ENCODE measurements at places on chromosomes 3 and 15.

- DNase-seq, result no peak
Measured at GRCh38 chr3:25246913-25247312, 181.2 kb upstream of the RARB start.

DNA sequence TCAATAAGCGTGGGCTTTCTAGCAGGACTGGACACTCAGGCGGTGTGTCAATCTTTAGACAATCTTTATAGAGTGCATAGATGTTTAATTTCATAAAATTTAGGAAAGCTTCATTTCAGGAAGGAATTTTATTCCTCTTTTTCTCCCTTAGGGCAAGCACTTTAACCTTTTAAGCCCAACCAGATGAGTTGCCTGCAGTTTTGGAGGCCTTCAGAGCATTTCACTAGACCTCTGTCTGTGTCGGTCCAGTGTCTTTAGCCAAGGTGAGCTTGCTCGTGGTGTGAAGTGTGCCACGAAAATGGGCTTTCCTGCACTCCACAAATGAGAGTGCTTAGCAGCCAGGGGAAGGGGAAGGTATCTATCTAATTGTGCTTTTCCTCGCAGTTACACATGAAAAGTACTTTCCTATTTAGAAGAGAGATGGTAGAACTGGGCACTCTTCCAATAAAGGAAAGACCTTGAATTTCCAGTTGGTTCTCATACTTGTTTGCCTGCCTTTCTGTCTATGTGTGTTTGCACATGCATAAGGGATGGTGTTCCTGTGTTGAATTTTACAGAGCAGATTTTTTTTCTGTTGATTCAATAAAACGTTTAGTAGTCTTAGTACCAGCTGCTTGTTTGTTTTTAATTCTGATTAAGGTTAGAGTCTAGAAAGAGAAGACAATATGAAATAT is 53.6 kb downstream of the FEZF2 start:
- DNase-seq, result no peak

DNA sequence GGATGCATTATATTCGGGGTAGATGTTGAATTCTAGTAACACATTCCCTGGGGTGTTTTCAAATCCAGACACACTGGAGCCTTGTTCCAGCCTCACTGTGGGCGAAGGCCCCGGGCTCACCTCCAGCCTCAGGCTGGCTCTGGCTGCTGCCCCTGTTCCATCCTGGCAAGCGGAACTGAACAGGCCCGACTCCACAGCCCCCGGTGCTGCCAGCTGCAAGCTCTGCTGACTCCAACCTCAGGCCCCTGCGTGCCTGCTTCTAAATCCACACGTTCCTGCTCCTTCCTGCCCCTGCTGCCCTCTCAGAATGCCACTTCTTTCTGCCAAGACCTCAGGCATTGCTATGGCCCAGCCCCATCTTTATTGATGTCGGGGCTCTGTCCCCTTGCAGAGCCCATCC is 90.6 kb downstream of the LIPC start:
- DNase-seq, result no peak

GRCh38 chr15:98043160-98044014 is 82.9 kb downstream of the ARRDC4 start:
- no peak for DNase-seq

GRCh38 chr3:108661699-108662098 is 72.2 kb downstream of the DZIP3 start:
- DNase-seq, result no peak

DNA sequence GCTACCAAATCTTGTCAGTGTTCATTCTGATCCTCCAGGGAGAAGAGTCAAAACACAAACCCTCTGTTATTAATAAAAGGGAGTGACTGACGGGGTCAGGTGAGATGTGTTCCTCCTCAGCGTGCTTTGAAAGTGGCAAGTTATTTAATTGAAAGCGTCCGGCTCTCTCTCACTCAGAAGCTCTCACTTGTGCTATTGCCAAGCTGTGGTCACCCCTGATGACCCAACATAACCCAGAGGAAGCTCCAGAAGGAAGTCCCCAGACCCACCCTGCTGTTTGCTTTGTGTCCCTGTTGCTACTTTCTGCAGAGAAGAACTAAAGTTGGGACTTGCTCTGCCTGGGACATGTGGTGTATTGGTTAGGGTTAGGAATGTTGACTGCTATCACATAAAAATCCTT is 235.6 kb downstream of the EDEM1 start:
- no peak for DNase-seq

- DNase-seq, result no peak
Measured at GRCh38 chr3:180321534-180321933, 280.4 kb upstream of the TTC14 start.

- DNase-seq, result no peak
Measured at GRCh38 chr3:30314757-30315325, 291.6 kb upstream of the TGFBR2 start.

DNA sequence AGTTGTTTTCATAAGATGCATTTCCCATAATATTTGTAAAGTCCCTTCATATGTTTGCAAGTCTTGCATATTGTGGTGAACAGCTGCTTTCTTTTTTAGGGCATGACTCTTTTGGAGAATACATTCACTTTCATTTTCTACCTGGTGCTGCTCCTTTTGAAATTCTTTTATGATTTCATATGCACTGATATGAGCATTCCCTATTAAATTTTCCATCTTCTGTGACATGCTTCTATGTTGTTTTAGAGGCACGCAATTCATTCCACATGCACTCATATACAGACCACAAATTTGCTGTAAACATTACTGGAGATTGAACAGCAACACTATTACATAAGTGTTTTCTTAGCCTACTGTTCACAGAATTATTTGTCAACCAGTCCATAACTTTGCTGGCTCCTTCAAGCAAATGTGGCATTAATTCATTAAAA is 92.8 kb upstream of the TNFSF10 start:
- DNase-seq, result no peak

DNA sequence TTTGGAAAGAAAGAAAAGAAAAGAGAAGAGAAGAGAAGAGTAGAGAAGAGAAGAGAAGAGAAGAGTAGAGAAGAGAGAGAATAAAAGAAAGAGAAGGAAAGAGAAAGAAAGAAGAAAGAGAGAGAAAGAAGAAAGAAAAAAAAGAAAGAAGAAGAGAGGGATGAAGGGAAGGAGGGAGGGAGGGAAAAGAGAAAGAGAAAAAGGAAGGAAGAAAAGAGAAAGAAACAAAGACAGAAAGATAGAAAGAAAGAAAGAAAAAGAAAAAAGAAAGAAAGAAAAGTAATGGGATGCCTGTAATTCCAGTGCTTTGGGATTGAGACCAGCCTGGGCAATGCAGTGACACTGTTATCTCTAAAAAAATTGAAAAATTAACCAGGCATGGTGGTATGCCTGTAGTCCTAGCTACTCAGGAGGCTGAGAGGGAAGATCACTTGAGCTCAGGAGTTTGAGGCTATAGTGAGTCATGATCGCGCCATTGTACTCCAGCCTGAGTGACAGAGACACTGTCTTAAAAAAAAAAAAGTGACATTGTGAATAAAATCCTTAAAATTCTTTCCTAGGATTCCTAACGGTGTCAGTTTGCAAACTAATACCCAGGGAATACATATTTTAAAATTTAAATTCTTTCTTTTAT is 1.7 kb downstream of the RASL12 start:
- no peak for DNase-seq

DNA sequence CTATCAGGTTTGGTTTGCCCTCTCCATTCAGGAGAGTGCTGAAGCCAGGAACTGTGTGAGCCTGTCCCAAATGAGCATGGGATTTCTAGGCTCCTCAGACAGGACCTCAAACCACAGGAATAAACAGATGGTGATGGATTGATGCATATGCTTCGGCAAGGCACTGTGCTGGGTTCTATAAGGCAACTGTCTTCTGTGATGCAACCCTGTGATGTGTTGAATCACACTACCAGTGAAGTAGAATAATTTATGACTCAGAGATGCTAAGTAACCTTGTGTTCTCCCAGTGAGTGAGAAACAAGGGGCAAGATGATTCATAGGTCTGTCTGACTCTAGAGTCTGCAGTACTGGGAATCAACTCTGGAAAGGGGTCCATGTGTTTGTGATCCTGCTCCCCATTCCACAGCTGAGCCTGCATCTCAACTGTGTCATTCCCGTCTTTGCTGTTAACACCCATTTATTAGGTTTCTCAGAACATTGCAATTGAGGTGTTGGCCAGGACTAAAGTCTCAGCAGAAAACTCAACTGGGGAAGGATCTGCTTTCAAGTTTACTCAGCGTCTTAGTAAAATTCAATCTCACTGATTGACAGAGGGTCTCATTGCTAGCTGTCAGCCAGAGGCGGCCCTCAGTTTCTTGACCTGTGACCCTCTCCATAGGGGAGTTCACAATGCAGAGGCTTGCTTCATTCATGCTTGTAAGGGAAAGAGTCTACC is 510.1 kb upstream of the CFAP20DC start:
- no peak for DNase-seq

GRCh38 chr3:12750223-12750622 is 8.8 kb downstream of the TMEM40 start:
- DNase-seq, result no peak

GRCh38 chr3:28577941-28578500 is 229.4 kb upstream of the AZI2 start:
- DNase-seq, result no peak

- DNase-seq, result no peak
Measured at GRCh38 chr15:32965897-32966296, 228.6 kb downstream of the FMN1 start.

DNA sequence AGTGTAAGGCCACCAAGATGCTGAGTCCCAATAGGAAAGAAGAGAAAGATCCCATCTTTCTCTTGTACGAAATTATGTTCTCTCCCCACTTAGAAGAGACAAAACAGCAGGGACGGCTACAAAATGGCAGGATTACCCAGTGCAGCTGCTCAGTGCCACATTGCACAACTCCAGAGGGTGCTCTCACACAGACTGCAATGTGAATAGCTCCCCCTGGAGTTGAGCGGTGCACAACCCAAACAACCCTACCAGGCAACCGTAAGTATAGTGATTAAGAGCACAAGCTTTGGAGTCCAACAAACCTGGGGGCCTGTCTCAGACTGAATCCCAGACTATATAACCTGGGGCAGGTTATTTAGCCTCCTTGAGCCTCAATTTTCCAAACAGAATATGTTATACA is 3.1 kb upstream of the BHLHE40 start:
- no peak for DNase-seq

- DNase-seq, result no peak
Measured at GRCh38 chr3:154115332-154115731, 5.9 kb upstream of the ARHGEF26 start.

GRCh38 chr15:71202712-71203111 is 87.4 kb downstream of the THSD4 start:
- DNase-seq, result no peak

- no peak for DNase-seq
Measured at GRCh38 chr3:21059404-21059803, 691.6 kb downstream of the ZNF385D start.

GRCh38 chr3:48038971-48039481 is 22.8 kb upstream of the MAP4 start:
- no peak for DNase-seq

DNA sequence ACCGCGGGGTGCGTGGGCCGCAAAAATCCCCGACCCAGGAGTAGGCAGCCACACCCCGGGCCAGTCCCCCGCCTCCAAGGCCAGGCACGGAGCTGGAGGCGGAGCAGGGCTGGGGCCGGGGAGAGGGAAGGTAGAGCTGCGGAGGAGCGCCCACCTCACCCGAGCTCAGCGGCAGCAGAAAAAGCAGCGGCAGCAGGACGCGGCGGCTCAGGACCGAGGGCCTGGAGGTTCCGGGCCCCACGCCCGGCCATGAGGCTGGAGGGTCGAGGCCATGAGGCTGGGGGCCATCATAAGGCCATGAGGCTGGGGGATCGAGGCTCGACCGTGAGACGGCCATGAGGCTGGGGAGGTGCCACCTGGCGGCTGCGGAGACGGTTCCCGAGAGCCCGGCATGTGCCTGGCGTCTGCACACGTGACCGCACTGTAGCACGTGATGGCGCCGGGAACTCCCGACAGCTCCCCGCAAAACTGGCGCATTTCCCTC is 32.9 kb upstream of the PRSS50 start:
- DNase-seq, result no peak

GRCh38 chr3:171528102-171528501 is 67.9 kb upstream of the TNIK start:
- DNase-seq, result no peak

GRCh38 chr15:83430441-83430840 is 16.7 kb upstream of the SH3GL3 start:
- DNase-seq, result no peak

DNA sequence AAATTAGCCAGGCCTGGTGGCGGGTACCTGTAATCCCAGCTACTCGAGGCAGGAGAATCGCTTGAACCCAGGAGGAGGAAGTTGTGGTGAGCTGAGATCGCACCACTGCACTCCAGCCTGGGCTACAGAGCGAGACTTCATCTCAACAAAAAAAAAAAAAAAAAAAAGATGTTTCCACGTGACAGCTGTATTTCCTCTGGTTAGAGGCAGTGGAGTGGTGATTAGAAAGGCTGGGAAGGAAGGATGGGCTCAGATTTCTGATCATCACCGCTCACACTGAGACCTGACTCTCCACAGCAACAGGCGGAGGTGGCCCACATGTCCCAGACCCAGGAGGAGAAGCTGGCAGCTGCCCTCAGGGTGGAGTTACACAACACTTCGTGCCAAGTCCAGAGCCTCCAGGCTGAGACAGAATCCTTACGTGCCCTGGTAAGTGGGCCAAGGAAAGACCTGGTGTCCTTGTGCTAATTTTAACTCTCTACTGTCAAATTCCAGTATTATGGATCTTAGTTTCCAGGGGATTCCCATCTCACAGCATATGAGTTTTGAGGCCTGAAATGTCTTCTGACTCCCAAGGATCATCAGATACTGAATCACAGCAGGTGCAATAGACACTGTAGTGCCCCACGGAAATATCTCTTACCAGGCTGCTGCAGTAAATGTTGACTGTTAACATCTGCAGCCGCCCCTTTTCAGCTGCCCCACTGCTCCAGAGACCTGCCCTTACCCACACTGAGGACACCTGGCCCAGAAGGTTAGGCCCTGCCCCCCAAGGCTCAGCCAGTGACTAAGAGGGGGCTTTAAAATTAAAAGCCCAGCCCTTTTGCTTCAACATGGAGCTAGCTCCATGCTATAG is 66.9 kb downstream of the BFSP2 start:
- DNase-seq, result no peak

- DNase-seq, result no peak
Measured at GRCh38 chr3:8864402-8865350, 95.3 kb upstream of the OXTR start.

GRCh38 chr3:25289663-25290062 is 138.4 kb upstream of the RARB start:
- DNase-seq, result no peak

- DNase-seq, result no peak
Measured at GRCh38 chr15:65087411-65087810, 10.9 kb downstream of the KBTBD13 start.

DNA sequence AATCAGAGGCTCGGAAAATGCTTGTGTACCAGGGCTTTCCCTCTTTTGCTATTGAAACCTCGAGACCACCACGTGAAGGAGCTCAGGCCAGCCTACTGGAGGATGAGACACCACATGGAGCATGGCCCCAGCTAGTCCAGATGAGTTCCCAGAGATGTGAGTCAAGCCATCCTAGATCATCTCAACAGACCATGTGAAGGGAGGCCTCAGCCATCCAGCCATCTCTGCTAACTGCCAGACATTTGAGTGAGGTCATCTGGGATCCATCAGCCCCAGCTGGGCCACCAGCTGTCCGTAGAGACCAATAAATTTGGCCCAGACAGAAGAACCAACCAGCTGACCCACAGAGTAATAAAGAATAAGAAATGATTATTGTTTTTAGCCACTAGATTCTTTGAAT is 62.8 kb upstream of the PROK2 start:
- DNase-seq, result no peak

- DNase-seq, result no peak
Measured at GRCh38 chr3:32551087-32551486, 19.6 kb downstream of the DYNC1LI1 start.

- DNase-seq, result no peak
Measured at GRCh38 chr15:40276927-40277326, 5.9 kb downstream of the ANKRD63 start.

- no peak for DNase-seq
Measured at GRCh38 chr3:188244395-188244861, 90.5 kb downstream of the LPP start.

Measured in activated CD8-positive, alpha-beta memory T cell treated with anti-CD3 and anti-CD28 coated beads for 1 hour (primary cell).